Fibroblast of villous mesenchyme (primary cell): ENCODE measurements at places on chromosomes 13 and 19.
A peak's percentile ranks its signal among the peaks of the same experiment; 100 is the strongest.

DNA sequence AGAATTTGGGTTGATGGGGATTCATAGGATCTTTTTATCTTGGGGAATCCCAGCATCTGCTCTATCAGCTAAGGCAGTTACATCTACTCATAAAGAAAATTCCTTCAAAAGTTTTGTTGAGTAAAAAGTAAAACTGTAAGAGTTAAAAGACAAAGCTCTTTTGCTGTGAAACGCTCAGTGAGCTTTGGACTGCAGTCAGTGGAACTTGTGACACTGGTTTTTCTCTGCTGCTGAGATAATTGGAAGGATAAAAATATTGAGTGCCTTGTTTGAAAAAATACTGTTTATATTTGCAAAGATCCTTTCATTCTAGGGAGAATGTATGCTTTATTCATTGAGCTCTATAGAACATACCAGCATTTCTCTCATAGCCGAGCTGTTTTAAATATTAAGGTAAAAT lies 5.3 kb downstream of the NAXD start:
- no peak for DNase-seq

DNA sequence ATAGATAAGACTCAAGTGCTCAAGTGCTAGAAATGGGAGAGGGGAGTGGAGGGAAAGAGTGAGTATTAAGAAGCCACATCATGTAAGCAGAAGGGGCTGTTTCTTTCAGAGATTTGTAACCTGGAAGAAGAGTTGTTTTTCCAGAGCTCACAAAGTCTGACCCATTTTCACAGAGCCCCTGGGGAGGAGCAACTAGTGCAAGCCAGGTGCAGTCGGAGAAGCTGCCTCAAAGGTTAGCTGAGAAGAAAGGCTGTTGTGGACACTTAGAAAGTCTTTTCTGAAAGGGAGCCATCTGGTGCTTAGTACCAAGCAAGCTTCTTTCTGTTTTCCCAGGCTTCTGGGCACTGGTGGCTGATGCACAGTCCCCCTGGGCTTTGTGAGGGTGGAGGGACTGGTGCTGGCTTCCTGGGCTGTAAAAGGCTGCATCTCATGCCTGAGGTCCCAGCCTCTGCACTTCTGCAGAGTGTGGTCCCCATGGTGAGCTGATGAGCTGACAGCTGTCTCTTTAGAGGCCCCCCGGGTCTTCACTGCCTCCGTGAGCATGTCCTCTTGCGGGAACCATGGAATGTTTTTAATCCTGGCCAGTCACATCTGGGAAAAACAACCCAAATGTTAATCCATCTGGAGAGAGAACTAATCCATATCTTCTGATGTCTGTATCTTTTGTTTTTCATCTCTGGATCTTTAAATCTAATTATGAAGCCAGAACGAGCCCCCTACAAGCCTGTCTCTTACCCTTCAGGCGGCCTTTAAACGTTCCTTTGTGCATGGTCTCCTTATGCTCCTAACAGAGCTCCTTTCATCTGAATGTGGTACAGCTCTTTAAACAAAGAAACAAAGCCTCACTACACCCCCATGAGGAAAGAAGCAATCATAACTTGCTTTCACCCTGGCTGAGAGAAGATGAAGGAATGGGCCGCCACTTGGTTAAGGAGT lies 40.2 kb downstream of the OLFM4 start:
- DNase-seq, result no peak

DNA sequence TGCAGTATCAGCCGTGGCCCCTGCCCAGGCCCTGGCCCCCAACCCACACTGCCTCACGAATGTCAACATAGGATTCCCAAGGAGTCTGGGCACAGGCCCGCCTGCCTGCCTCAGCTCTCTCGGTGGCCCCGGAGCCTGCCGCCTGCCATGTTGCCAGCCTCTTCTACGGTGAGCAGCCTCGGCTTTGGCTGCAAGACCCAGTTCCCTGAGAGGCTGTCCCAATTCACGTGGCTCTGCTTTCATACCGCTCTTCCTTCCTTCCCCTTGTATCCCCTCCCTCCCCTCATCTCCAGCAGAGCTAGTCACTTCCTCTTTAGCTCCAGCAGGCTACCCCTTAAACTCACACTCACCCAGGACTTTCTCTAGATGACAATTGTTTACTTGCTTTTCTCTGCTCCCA lies 42.7 kb downstream of the SERP2 start:
- DNase-seq, result no peak

- no peak for DNase-seq
These were observed 189.9 kb downstream of the SPRY2 start for GRCh38 chr13:80151016-80151415.

DNA sequence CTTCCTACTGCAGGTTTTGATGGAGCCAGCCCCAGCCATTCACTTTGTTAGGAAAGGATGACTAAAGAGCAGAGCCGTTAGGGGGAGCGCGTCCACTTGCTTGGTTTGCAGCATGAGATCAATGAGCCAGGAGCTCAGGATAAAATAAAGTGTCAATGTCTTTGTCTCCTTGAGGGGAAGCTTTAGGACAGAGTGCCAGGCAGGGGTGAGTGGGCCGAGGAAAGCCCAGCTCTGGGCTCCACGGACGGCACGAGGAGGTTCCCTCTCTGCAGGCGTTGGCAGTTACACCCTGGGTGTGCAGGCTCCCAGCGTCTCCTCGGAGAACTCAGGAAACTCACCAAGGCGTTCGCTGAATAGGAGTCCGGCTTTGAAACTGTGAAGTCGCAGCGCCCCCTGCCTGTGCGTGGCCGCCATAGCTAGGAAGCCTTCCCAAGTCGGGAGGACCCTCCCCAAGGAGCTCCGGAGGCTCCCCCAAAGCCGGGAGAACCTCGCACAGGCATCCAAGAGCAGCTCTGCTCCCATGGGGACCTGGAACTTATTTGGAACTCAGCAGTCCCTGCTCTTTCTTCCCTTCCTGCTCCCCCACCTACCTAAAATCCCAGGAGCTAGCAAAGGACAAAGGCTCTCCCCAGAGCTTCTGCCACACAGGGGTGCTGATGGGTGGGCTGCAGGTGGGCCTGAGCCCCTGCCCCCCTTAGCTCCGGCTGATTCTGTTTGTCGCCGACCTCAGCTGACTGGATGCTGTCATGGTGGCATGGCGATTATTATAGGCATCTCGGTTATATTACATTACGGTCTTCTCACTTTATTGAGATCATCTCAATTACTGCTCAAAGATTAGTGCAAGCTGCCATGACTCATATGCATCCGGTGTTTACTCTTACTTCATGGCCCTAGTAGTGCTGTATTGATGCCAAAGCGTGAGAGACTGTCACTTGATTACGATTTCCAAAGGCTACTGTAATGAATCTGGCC lies 34.4 kb downstream of the GSX1 start:
- DNase-seq, result peak; percentile 84

- DNase-seq, result peak; percentile 48
These were observed 81.1 kb upstream of the SERP2 start for GRCh38 chr13:44292545-44292944.

GRCh38 chr13:27956576-27957300 lies 12.4 kb downstream of the CDX2 start:
- DNase-seq, result no peak
